ENCODE measurements at places on chromosomes 7 and 10.
A peak's percentile ranks its signal among the peaks of the same experiment; 100 is the strongest.

- DNase-seq: peak; percentile 81
These were observed 12.1 kb downstream of the PDZD7 start for GRCh38 chr10:101018600-101019439.

- no peak for DNase-seq
These were observed 549 bp downstream of the CALY start for GRCh38 chr10:133336118-133336576.

DNA sequence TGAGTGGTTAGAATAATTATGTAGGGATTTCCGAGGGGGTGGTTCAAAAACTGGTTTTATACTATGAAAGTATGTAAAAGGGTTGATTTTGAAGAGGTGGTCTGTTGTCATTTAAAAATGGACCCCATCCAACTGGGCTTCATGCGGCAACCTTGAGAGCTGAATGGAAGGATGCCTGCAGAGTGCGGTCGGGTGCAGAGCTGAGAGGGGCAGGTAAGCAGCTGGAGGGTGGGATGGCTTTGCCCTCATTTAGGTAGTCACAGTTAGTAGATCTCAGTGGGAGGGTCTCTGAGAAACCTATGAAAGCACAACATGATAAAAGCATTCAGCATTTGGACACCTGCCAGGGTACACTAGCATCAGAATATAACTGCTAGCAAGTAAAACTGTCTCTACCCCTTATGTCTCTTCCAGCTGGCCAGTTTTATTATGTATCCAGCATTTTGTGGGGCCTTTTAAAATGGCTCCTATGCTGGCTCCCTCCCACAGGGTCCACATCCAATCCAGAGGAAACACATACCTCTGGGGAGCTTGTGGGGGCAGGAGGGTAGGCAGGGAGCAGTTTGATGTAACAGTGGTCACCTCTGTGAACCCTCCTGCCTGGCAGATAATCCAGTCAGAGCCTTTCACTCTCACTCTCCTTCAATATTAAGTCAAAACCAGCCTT, 75.9 kb upstream of the MAGI2 start:
- DNase-seq: no peak

DNA sequence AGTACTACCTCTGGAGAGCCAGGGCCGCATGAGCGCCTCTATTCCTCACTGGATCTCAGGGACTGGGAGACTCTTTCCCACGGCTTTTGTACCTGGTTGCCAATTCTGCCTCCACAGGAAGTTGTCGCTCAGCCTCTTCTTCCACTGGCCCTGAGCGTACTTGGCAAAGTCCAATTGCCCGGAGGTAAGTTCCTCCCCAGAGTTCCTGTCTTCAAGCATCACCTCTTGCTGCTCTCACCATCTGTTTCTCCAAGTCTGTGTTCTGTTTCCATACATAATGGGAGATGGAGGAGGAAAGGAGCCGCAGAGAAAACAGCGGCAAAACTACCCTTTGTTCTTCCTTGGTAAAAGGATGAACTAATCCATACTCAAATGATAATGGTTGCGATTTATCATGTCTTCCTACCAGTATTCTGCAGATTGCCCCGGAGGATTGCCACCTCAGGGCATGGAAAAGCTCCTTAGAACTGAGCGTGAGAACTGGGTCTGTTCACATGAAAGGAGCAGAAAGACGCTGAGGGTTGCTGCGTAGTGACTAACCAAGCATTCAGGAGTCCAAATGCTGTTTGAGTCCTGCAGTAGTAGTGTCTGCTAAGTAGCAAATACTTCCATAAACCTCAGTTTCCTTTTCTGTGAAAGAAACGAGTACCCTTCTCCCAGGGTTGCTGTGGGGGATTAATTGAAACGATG, 170.2 kb upstream of the GLI3 start:
- DNase-seq: no peak

DNA sequence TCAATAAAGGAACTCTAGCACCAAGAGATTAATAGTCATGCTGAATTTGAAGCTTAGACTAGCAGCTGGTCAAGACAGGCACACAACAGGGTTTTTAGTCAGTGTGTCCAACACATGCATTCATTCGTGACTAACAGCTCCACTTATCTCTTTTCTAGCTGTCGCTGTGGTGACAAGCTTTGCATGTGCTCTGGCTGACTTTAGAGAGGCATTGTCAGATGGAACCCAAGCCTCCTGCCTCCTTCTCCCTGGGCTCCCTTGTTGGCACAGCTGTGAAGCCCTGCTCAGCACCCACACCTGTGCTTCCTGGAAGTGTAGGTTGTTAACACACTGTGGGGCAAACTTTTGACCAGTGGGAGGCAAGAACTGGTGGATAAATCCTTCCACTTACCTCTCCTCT, 9.8 kb upstream of the AGK start:
- no peak for DNase-seq

DNA sequence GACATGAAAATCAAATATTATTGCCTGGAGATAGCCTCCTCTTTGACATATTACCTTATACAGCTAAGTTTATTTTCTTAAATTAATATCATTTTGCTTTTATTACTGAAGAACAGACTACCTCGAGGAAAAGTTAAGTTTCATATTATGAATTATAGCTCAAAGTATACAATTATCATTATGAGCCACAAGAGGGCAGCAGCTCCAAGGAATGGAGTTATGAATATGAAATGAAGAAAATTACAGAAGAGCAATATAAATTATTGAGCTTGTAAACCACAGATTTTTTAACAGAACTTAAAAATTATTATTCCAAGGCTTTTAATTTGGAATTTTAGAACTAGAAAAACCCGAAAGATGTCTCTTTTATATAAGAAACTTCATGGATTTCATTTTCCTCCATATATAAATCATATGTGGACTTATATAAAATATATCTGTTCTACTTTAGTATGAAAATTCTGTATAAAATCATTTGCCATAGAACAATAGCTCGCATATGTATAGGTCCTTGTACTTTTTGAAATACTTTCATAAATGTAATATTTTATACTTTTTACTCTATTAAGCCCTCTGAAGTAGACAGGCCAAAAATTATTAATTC, 40.1 kb downstream of the IQUB start:
- peak; percentile 7 for DNase-seq

GRCh38 chr10:99941942-99942820, 67.6 kb downstream of the DNMBP start:
- DNase-seq: no peak

DNA sequence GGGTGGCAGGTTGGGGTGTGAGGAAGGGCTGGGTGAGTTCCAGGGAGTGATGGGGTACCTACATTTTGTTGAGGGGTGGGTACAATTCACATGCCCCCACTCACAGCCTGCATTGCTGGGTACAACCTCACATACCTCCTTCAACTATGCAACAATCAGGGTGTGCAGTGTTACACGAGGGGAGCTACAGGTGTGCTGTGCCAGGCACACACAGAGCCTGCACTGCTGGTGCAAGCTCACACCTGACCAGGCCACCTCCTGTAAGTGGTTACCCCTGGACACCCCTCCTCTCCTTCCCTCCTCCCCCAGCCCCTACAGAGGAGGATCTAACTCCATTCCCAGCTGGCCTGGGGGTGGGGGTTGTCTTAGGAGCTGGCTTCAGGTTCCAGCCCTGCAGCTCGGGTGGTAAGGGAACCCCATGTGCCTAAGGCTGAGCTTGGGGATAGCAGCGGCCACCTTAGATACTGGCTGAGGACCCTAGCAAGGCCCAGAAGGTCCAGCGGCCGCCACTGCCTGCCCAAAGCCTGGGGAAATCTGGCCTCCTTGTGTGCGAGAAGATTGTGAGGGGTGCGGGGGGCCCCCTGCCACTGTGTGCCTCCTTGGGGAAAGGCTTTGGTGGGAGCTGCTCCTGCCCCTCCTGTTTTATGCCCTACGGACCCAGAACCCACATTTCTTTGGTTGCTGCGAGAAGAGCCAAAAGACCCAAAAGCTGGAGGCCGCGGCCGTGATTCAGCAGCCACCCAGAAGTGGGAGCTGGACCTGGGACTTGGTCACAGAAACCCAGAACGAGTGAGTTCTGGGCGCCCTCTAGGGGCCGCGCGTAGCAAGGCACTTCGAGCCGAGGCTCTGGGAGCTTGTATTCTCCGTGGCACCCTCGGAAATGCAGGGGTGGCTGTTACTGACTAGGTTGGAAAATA, 10.8 kb downstream of the TLX1 start:
- DNase-seq: peak; percentile 80

DNA sequence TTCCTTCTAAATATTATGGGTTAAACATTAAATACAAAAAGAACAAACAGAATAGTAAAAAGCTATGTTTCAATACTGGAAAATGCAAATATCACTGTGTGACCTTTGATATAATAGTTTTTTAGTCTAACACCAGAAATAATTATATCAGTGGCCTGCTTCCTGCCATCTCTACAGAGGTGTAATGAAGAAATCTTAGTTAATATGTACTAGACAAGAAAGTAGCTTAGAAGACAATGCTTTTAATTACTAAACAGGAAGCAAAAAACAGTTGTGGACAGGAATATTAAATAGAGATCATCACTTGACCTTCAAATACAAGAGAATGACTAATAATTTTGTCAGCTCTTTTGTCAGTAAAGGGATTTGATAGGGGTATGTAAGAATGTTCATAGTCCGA, 47.4 kb upstream of the LRRN3 start:
- no peak for DNase-seq

DNA sequence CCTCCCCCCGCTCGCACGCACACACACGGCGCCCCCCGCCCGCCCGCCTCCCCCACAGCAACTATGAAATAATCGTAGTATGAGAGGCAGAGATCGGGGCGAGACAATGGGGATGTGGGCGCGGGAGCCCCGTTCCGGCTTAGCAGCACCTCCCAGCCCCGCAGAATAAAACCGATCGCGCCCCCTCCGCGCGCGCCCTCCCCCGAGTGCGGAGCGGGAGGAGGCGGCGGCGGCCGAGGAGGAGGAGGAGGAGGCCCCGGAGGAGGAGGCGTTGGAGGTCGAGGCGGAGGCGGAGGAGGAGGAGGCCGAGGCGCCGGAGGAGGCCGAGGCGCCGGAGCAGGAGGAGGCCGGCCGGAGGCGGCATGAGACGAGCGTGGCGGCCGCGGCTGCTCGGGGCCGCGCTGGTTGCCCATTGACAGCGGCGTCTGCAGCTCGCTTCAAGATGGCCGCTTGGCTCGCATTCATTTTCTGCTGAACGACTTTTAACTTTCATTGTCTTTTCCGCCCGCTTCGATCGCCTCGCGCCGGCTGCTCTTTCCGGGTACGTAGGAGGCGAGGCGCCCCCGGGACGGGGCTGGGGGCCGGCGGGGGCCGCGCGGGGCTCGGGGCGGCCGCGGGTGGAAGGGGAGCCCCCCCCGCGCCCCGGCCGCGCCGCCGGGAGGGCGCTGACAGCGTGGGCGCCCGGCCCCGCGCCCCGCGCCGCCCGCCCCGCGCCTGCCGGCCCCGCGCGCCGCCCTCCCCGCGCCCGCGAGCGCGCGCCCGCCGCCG, 441 bp downstream of the BMI1 start:
- no peak for DNase-seq

GRCh38 chr10:28492116-28492920, 40.6 kb upstream of the WAC start:
- DNase-seq: no peak

DNA sequence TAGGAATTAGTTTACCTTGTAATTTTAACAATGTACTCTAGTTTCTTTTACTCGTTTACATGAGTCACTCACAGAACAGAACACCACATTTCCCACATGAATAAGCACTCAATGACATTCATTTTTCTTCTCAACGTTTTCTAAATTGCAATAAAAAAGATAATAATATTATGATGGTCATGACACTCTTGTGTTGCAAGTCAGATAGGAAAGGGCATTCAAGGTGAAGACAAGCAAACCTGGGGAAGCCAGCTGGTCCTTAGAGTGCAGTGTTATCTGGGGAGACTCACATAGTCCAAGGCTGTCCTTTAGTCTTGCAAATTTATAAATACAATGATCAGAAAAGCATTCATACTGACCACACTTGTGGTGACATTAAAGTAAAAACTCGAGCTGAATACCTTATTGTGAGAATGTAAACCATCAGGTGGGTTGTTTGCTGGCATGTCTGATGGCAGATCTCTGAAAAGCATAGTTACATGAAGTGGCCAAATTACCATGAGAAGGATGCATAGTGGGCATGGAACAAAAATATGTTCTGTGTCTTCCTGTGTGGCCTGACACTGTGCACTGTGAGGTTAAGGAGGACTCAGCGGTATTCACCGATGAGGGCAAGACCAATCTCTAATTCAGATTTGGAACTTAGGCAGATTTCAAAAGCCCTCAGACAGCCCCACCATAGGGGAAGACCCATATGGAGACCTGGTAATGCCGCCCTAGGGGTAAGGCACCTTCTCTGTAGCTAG, 158.9 kb upstream of the ASAH2 start:
- no peak for DNase-seq

DNA sequence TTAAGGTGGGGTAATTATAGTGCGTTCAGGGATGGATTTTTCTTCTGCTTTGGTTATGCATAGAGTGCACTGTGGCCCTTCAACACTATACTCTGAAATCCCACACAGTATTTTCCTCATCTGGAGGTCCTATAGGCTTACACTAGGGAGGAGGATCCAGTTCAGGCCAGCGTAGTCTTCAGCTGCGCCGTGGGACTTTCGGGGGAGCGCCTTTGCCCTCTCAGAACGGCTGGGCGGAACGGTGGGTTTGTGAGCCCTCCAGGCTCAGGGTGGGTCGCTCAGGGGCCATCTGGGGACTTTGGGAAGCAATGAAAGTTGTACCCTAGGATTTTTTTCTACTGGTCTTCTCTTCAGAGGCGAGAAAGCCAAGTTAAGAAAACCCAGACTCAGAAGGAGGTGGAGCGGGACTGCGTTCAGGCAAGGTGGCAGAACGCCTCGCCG, 652 bp upstream of the VPS26A start:
- no peak for DNase-seq

GRCh38 chr7:153043440-153043839, 283.9 kb downstream of the ACTR3B start:
- no peak for DNase-seq

DNA sequence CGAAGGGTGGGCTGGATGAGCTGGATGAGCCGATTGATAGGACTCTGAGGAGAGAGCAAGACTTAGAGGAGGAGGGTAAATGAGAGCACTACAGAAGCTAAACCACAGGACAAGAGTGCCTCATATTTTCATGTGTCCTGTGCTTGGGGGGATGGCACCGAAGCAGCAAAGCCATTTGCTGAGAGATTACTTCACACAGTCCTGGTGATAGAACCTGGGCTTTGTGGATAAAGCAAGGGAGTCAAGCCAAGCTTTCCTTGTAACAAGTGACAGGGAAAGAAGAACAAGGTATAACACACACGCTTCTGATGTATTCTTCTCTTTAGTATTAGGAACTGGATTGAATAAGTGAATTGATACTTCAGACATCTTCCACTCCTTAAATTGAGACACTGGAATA, 253.7 kb downstream of the ANKRD7 start:
- no peak for DNase-seq

- DNase-seq: no peak
These were observed 592.5 kb downstream of the TYW1 start for GRCh38 chr7:67589183-67589582.

- DNase-seq: no peak
These were observed 11.2 kb upstream of the FRMPD2 start for GRCh38 chr10:48285710-48286109.
